Urinary bladder (tissue), 4 donors: ENCODE measurements at places on chromosomes 1 and 21. TPM values are rescaled to one million over a fixed set of nuclear protein-coding genes. Genes with fewer than 3 reads are reported as not detected.
A peak's percentile ranks its signal among the peaks of the same experiment; 100 is the strongest.

- DNase-seq: no peak
These were observed 38.0 kb upstream of the TADA1 start for GRCh38 chr1:166914111-166914510.

- DNase-seq: no peak
These were observed 30.5 kb upstream of the ACOT11 start for GRCh38 chr1:54517496-54517895.

DNA sequence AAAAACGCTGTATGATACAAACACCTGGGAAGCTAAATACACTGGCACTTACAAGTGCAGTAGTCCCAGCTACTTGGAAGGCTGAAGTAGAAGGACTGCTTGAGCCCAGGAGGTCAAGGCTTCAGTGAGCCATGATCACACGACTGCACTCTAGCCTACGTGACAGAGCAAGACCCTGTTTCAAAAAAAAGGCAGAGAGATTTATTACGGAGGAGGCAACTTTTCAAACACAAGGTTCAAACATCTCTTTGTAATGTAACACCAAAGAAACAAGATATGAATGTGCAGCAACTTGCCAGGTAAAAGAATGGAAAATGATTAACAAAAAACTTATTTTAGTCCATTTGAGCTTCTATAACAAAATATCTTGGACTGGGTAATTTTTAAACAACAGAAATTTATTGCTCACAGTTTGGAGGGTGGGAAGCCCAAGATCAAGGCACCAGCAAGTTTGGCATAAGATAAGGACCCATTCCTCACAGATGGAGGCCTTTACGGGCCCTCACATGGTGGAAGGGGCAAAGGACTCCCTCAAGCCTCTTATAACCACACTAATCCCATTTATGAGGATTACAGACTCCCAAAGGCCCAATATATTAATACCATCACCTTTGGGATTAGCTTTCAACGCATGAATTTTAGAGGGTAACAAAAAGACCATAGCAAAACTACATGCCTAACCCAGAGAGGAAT is 73.3 kb downstream of the EVI5 start:
- no peak for DNase-seq

- no peak for DNase-seq
These were observed 34.7 kb downstream of the USH2A start for GRCh38 chr1:216388558-216388957.

DNA sequence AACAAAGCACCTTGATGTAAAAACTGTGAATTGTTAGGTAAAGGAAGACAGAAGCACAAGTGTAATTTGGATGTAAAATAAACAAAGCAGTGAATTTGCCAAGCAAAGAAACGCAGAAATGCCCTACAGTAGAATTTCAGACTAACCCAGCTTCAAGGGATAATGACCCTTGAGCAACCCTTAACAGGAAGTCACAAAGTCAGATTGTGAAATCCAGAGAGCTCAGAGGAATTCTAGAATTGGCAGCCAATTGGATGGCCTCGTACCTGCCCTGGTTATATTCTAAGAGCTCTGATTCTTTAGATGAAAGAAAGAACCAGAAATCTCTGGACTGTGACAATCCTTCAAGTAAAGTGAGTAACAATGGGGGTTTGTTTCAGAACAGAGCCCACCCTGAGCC is 152.7 kb upstream of the CHRM3 start:
- DNase-seq: no peak

DNA sequence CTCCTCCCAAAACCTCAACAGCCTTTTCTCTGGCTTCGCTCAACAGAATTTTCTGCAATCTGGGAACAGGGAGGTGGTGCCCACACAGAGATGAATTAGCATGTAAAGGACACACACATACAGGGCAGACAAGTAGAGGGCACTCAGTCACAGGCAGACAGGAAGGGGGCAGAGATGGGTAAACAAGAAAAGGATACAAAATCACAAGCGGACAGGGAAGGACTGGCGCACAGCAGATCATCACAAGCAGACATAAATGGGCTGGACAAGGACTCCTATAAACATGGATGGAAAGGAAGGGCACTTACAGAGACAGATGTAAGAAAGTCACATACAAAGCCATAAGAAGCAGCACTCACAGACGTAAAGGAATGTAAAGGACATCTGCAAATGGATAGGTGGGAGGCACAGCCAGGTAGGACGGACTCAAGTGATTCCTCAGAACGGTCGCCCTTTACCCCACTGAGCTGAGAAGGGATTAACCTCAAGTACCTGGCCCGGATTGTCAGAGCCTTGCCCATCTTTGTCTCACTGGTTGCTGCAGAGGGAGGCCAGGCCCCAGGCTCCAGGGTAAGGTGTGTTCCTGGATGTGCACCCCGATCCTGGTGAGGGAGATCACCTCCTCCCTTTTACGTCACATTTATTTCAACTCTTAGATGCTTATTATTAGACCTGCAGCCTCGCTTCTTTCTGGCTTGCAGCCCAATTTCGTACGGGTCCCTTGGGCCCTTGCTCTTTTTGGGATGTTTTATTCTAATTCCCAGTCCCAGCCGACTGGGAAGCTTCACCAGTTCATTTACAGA is 836 bp upstream of the PRCC start:
- DNase-seq: no peak

DNA sequence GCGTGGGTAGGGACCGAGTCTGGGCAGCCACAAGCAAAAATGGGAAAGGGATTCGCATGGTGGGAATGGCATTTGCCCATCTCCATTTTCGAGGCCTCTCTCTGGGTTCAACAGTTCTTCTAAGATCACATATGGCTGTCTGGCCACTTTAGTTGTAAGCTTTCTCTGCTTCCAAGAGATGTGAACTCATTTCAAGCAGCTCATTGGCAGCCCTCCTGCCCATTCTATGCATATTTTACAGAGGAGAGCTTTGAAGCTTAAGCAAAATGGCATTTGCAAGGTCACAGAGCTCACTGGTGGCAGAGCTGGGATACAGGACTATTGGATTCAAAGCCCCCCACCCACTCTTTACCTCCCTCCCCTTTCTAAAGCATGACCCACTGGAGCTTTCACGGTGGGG is 93.7 kb downstream of the HHIPL2 start:
- no peak for DNase-seq

DNA sequence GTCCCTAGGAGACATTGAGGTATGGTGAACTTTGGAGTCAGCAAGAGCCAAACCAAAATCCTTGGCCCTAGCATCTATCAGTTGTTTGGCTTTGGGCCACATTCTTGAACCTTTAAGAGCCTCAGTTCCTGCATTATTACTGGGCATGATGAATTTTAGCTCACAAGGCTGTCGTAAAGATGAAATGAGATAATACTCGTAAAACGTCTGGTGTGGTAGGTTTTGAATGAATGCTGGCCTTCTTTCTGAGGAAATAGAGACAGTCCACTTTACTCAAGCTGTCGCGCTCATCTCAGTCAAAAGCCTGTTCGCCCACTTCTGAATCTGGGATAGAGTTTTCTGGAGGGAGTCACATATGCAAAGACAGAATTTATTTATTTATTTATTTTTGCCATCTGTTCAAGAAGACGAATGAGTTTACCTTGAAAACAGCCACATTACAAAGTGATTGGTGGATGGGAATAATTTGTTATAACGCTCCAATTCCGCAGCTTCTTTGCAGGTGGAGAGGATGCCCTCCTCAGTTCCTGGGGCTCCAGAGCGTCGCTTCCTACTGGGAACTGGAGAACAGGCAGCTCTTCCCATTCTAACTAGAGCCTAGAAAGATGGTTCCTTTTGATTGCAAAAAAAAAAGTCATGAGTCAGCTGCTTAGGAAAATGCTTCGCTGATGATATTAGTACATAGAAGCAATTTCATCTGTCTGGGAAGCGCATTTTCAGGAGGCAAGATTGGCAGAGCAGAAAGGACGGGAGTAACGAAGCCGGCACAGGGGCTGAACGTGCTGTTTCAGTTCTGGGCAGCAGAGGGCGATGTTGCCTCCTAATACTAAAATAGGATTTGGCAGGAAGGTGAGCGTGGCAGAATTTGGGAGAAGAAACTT is 49.9 kb upstream of the CYP2J2 start:
- no peak for DNase-seq

- DNase-seq: no peak
These were observed 44.3 kb upstream of the IL10 start for GRCh38 chr1:206816390-206817287.

- DNase-seq: no peak
These were observed 219.8 kb downstream of the NEGR1 start for GRCh38 chr1:72062584-72062983.

- DNase-seq: no peak
These were observed 443.0 kb upstream of the RUNX1 start for GRCh38 chr21:35491920-35492678.

DNA sequence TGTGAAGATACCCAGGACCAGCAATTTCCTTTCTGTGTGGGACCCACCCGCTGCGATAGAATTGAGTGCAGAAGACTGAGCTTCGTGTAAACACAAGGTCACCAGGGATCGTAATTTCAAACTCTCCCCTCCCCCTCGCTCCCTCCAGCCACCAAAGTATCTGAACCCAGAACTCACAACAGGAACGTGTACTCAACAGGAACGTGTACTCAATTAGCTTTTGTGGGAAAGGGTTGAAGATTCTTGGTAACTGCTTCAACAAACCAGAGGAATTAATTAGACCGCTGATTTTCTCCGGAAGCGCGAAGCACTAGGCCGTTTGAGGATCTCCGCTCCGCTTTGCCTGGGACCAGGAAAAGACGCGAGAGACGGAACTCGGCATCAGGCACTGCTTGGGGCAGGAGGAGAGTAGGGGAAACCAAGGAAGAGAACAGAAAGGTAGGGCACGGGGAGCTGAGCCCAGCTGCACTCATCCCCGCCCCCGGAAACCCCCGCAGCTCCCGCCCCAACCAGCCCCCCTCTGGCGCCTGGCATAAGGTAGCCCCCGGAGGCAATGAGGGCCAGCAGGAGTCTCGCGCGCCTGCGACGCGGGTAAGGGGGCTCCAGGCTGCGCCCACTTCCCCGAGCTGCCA is 453 bp downstream of the DRAM2 start:
- DNase-seq: peak; percentile 39

Gene NKAIN1
- total RNA-seq: 1.1 TPM

Gene DMRTA2
- total RNA-seq: not detected

Gene AUNIP
- 1.4 TPM for total RNA-seq

Gene SON
- 394 TPM for total RNA-seq

Gene CLDN17
- not detected for total RNA-seq

Gene ADAMTS4
- total RNA-seq: 4.4 TPM
